ENCODE measurements at places on chromosomes 3 and 15.

DNA sequence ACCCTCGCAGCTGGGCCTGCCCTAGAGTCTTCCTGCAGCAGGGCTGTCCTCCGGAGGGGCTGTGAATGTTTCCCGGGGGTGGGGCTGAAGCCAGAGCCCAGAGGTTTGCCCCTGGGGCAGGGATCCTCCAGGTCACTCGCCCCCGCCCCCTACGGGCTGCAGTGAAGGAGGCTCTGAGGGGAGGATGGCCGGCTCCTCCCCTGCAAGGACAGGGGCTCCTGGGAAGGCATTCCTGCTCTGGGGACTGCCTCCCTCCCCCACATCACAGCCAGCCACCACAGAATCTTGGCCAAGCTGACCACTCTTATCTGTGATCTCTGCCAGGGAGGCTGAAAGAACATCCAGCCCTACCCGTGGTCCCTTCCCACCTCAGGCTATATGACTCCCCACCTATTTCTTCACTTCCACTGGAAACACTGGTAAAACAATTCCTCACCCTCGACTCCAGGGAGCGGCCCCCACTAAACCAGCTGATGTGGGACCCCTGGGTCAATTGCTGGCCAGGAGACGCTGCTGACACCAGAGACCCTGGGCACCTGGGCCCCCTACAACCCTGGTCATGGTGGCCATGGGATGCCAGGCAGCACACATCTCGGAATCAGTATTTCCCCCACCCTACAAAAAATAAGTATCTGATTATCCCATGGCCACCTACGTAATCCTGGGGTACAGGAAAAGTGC, 66.0 kb downstream of the HMCES start:
- H3K27ac ChIP-seq: peak overlapping the region; percentile 50
- no peak overlapping the region for H3K4me3 ChIP-seq
- DNase-seq: no peak
- H3K27me3 ChIP-seq: peaks cover 23% of the 10 kb centered on the region

- no peak overlapping the region for H3K4me3 ChIP-seq
- peaks cover 22% of the 10 kb centered on the region for H3K27me3 ChIP-seq
- no peaks in the 10 kb centered on the region for H3K36me3 ChIP-seq
- no peak overlapping the region for H3K27ac ChIP-seq
Observed at GRCh38 chr3:17979252-17979651, 236.8 kb upstream of the TBC1D5 start.

DNA sequence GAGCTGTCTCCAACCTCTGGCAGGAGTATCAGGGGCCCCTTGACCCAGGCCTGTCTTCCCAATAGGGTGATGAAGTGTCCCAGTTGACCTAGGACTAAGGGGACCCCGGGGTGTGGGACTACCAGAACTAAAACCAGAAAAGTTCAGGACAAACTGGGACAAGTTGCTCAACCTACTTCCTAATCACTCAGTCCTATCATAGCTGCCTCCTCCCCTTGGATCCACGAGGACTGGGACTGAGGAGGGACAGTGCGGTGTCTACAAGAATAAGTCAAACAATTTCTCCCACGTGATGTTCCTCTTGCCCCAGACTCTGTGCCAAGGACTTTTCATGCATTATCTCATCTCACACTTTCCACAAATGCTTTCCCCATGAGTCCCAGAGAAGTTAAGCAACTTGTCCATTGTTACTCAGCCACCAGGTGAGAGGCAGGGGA, 49.4 kb upstream of the SLCO2A1 start:
- no peak overlapping the region for H3K4me3 ChIP-seq
- no peaks in the 10 kb centered on the region for H3K36me3 ChIP-seq
- no peak for DNase-seq
- H3K4me1 ChIP-seq: no peaks in the 10 kb centered on the region
- no peak overlapping the region for H3K27ac ChIP-seq

DNA sequence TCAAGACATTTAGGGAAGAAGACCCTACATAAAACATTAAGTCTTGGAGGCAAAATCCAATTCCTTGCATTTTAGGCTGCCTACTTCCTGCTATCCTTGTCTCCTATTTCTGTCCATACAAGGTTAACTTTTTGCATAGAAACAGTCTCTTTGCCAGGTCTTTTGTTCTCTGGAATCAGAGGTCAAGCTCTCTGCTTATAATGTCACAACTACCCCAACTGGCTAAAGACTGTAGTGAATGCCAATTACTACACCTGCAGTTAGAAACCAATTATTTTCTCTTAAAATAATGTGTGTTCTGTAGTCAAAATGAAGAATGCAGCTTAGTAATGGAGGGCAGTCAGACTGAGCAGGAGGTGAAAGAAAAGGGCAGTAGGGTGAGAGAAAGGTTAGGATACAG, 856.2 kb downstream of the TUSC7 start:
- DNase-seq: no peak
- H3K4me3 ChIP-seq: no peak overlapping the region
- H3K4me1 ChIP-seq: no peaks in the 10 kb centered on the region

All from activated CD4-positive, alpha-beta T cell treated with anti-CD3 and anti-CD28 coated beads, Interleukin-2, amount 10 ng/mL, durations not matched to agents 7 days and 5 days (primary cell).